Stimulated activated CD4-positive, alpha-beta T cell treated with anti-CD3 and anti-CD28 coated beads, Interleukin-1b, Interleukin-23, amount 100 ng/mL, for 24 hours (primary cell): ENCODE measurements at places on chromosomes 6 and 20.
A peak's percentile ranks its signal among the peaks of the same experiment; 100 is the strongest.

DNA sequence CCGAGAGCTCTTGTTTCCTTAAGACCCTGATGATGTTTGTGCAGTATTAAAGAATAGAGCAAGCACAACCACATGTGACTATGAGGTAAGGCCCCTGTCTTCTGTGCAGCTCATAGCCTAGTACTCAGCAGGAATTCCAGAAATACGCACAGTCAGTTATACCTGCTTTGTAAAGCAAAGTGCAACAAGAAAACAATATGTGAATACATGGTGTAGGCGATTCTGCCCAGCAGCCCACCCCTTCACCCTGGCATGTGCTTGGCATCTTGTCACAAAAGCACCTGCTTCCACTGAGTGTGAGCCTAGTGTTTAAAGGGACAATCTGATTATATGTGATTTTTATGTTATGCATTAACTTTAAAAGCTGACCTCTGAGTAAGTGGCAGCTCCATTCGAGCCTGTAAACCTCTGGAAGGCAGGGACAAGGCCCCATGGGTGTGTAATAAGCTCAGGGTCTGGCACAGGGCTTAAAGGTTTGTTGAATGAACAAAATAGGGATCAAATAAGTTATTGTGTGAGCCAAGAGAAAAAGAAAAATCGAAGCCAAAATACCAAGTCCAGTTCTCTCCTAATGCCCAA, 148.7 kb downstream of the DOK5 start:
- DNase-seq: no peak

GRCh38 chr6:162638931-162639574, 88.5 kb downstream of the PRKN start:
- DNase-seq: no peak

DNA sequence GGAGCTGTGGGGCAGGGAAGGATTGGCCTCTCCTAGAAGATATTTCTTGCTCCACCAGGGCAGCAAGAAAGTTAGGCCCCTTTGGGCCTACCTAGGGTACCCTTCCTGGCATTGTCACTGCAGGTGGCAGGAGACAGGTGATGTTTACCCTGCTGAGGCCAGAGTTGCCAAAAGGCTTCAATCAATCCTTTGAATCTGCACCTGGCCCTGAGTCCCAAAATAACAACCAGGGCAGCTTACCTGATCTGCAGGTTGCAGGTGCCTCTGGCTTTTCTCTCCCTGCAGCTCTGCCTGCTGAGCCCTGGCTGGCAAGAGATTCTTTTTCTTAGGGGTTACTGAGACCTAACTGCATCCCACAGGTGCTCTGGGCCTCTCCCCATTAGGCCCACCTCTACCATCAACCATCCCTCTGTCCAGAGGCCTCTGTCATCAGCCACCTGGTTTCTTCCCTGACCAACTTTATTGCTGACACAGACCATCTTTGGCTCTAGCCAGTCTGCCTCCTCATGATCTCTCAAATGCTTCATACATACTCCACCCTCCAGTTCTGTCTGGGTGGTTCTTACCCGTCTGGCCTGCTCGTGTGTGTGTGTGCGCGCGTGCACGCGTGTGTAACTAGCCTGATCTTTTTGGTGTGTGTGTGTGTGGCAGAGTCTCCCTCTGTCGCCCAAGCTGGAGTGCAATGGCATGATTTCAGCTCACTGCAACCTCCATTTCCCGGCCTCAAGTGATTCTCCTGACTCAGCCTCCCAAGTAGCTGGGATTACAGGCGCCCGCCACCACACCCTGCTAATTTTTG, 13.7 kb downstream of the BCL2L1 start:
- no peak for DNase-seq

DNA sequence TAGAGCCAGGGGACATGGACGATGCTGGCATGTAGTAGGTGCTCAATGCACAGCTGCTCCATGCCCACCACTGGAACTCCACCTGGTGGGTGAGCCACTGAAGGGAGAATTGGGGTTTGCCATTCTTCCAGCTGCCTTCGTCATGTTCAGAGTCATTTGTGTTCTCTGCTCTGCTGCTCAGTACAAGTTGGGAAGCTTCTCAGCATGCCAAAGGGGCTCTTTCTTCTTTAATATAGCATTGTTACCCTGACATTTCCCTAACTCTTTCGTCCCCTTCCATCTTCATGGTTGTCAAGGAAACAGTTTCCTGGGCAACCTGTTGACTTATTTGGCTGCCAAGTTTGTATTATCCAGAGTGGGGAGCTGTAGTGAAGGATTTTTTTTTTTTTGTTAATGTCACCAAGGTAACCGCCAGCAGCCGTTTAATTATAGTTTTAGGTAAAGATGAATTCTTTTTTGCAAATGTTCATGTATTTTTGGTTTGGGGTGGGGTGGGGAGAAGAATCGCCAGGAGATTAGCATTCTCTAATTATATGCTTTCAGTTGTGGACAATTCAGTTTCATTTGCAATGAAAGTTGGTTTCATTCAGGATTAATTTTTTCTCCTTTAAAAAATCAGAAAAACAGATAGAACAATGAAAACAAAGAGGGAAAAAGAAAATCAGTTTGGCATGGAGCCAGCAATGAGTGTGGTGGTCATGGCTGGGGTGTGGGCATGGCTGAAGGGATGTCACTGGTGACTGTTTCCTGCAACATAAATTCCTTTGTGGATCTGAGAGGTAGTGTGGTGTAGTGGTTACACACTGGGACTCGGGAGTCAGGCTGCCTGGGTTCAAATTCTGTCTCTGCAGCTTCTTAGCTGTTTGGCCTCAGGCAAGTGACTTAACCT, 73.0 kb upstream of the KCNG1 start:
- DNase-seq: no peak

GRCh38 chr6:149217466-149217888, 100.0 kb upstream of the TAB2 start:
- no peak for DNase-seq

GRCh38 chr6:118746145-118746824, 94.9 kb upstream of the CEP85L start:
- DNase-seq: no peak

DNA sequence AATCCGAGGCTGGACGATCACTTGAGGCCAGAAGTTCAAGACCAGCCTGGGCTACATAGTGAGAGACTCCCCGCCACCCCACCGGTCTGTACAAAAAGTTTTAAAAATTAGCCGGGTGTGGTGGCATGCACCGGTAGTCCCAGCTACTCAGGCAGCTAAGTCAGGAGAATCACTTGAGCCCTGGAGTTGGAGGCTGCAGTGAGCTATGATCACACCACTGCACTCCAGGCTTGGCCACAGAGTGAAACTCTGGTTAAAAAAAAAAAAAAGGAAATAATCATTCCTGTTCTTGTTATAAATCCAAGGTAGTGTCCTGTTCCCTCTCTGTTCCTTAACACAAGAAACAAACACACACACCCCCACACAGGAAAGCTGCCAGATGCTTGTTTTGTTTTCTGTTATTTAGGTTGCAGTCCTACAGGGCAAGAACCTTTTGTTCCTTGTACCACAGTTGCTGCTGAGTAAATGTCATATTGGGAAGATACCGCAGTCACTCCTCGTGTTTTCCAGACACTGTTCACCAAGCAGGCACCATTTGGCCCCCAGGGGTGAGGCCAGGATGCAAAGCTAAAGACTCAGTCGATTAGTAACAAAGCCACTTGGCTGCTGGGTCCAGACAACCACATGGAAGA, 28.9 kb downstream of the ASIP start:
- DNase-seq: no peak

DNA sequence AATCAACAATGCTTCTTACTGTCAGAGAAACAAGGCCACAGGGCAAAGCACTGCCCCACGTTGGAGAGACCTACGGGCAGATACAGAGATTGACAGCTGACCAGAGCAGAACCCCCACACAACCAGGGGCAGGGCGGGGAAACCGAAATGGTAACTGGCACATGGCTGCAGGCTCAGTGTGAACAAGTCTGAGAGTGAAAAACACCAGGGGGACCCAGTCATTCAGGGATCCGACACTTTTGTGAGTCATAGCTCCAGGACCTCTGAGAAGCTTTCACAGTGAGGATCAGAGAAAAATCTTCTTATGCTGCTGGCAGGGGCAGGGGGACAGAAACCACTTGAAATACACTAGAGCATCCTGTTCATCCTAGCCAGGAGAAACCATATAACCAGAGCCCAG, 254.2 kb downstream of the C6orf118 start:
- no peak for DNase-seq

- no peak for DNase-seq
Observed at GRCh38 chr20:61919675-61920365, 145.9 kb downstream of the TAF4 start.

- DNase-seq: no peak
Observed at GRCh38 chr20:51574248-51575033, 31.9 kb upstream of the NFATC2 start.

- DNase-seq: no peak
Observed at GRCh38 chr6:36358226-36358915, 21.7 kb upstream of the BNIP5 start.

DNA sequence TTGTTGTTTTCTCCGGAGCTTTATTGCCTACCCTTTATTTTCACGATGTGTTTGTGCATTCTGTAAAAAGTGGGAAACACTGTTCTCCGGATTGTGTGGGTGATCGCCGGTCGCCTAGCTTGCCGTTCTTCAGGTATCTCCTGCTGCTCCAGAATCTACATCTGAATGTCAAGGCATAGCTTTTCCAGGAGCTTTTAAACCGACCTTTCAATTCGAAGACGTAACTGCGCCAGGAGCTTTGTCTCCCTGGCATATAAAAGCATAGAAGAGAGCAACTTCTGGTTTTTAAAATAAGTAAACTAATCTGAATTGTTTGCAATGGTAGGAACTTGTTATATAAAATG, 96.0 kb downstream of the HFE start:
- DNase-seq: no peak

DNA sequence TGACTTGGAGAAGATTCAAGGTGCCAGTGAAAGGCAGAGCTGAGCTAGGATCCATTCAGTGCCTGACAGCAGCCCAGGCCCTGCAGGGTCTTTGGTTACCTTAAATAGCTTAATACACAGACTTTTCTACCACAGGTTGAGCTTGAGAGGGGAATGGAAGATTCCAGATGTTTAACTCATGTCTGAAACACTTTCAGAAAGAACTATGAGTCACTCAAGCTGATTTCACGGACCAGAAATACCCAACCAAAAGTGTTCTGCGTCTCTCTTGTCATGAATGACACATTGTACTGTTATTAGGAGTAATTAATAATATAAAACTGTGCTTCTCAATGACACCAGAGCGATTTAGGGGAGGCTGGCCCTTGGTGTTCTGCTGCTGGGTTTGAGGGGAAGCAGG, 6.4 kb upstream of the PMEPA1 start:
- DNase-seq: no peak

GRCh38 chr20:32231245-32231644, 23.6 kb downstream of the POFUT1 start:
- DNase-seq: no peak

GRCh38 chr6:28357036-28357435, 7.3 kb downstream of the ZKSCAN3 start:
- no peak for DNase-seq

DNA sequence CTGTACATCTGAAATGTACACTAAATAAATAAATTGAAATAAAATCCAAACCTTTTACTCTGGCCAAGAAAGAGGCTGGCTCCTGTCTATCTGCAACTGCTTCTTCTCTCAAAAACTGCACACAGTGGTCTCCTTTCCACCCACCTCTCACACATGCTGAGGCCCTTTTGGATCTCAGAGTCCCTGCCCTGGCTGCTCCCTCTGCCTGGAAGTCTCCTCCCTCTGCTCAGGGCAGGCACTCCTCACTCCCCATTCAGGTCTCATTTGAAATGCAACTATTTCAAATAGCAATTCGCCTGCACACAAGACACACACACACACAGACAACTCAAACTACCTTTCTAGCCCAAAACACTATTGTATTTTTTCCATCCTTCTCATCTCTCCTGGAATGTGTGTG, 348.8 kb downstream of the PKHD1 start:
- DNase-seq: no peak

- peak; percentile 62 for DNase-seq
Observed at GRCh38 chr20:50588034-50588736, 78.0 kb downstream of the PTPN1 start.

GRCh38 chr20:53205046-53205445, 232.9 kb downstream of the TSHZ2 start:
- no peak for DNase-seq

DNA sequence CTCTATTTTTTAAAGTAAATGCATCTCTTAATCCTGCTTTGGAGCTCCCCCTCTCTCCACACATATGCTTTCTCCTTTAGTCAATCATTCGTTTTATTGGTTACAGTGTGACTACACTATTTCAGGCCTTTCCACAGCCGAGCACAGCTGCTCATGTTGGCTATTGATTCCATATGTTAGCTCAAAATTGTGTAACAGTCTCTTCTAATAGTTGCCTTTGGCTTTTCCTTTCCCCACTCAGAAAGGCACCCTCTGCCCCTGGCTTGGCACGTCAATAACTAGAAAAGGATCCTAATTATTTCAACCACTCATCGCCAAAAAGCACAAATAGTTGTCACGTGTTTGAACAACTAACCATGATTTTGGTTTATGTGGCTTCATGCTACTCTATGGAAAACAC, 410.3 kb upstream of the SLC35B3 start:
- no peak for DNase-seq

DNA sequence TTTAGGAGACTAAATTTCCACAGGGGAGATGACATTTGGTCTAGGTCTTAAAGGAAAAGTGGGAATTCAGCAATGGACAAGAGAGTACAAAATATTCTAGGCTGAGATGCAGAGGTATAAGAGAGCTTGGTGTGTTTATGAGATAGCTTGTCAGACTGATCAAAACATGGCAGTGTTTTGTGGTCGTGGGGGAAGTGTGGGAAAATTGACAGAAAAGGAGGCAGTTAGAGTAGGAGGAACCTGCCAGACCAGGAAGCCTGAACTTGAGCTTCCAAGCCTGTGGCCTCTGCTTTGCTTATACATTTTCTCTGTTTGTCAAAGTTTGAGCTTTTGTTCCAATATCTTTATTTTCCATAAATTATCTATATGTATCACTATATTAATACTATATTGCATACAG, 69.5 kb upstream of the MAP3K7 start:
- DNase-seq: no peak

GRCh38 chr6:7726416-7727085, 652 bp downstream of the BMP6 start:
- no peak for DNase-seq

- no peak for DNase-seq
Observed at GRCh38 chr6:39801456-39802251, 9.5 kb downstream of the DAAM2 start.

DNA sequence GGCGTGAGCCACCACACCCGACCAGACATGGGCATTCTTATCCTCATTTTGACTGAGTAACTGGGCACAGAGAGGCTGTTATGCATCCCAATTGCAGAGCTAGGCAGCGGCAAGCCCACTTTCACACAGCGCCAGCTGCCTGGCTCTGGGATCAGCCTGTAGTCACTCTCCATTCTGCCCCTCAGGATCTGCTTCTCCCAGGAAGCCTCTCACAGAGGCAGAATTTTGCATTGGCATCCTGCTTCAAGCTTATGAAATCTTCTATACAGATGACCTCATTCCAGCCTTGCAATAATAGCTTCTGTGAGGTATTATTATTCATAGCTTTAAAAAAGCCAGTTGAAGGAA, 37.0 kb upstream of the IER3 start:
- DNase-seq: no peak
